Glomerular endothelial cell (primary cell): ENCODE measurements at places on chromosomes 1 and 21. TPM values are rescaled to one million over a fixed set of nuclear protein-coding genes. Genes with fewer than 3 reads are reported as not detected.

The WARS2 gene
- total RNA-seq, result 9.5 and 13.6 TPM in 2 replicates

The TNFRSF4 gene
- total RNA-seq, result 5.6 and 58.5 TPM in 2 replicates

The CELA3A gene
- total RNA-seq, result not detected in 2 replicates

The SLC26A9 gene
- total RNA-seq, result 0.05 and 0.23 TPM in 2 replicates

The SORT1 gene
- total RNA-seq, result 31.4 and 55.9 TPM in 2 replicates

- DNase-seq, result no peak
These were observed 35.1 kb downstream of the ABCG1 start for GRCh38 chr21:42254083-42254482.

The S100A3 gene
- total RNA-seq, result 6.8 and 6.9 TPM in 2 replicates

GRCh38 chr21:37757606-37758376 is 158.5 kb downstream of the KCNJ6 start:
- DNase-seq, result no peak
